Stimulated activated CD4-positive, alpha-beta T cell treated with anti-CD3 and anti-CD28 coated beads, Interleukin-1b, Interleukin-23, amount 100 ng/mL, for 24 hours (primary cell): ENCODE measurements at places on chromosomes 6 and 20.

DNA sequence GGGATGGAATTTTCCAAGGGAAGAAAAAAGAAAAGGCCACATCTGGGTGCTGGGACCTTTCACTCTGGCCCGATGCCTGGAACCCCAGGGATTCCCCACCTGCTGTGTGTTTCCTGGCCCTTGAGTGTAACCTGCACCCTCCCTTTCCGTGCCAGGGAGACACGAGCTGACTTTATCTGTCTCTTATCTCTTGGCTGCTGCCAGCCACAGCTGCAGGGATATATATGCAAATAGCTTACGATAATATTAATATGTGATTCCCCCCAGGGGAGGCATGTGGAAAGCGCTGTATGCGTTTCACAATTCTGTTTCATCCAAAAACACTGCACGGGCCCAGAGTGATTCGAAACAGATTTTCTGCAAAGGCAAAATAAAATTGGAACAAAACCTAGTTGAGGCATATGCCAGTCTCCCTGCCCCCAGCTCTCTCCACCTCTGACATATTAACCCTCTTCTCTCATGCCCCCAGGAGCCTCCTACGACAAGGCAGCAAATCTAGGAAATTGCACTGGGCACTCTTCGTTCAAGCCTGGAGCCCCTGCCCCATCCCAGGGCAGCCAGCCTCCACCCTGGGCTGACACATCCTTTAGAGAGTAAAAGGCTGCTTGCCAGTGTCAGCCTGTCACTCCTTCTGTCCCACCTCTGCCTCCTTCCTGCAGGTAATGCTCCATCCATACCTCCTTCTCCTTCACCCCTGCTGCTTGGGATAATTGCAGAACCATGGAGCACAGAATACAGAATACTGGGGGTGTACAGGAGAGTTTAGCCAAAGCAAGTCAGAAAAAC is 1.3 kb downstream of the RIPOR3 start:
- DNase-seq: no peak

- no peak for DNase-seq
These were observed 67.7 kb downstream of the PHACTR2 start for GRCh38 chr6:143745166-143746133.

DNA sequence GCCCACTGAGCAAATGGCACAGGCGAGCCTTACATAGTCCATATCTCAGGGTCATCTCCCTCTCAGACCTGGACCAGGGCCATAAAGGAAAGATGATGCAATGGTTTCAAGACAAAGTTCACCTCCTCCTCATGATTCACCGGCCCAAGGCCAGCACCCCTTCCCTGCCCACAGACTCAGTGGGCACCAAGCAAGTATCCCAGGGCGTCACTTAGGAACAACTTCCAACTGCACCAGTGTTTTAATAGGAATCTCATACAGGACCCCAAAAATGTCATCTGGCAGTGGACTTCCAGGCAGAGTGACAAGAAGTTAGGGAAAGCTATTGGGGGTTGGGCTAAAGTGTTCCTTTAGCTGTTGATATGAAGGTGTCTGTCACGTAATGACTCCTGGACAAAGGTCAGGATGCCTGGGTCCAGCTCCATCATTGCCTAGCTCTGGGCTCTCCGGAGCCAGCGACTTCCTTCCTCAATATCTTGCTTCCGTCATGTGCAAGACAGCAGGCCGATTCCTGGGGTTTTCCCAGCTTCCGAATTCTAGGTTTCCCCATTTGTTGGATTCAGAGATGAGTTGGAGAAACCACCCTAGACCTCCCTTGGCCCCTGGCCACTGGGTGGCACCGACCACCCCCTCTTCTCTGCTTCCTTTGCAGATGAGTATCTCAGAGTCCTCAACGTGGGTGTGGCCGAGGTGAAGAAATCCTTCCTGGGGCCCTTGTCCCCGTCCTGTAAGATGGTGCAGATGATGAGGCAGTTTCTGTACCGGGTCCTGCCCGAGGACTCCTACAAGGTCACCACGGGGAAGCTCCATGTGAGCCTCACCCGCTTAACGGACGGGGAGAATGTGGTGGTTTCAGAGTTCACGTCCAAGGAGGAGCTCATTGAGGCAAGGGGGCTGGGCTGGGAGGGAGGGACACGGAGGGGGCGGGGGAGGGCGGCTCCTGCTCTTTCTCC is 21.1 kb downstream of the PNPLA1 start:
- DNase-seq: no peak

- DNase-seq: no peak
These were observed 37.2 kb upstream of the TFB1M start for GRCh38 chr6:155351273-155352129.

DNA sequence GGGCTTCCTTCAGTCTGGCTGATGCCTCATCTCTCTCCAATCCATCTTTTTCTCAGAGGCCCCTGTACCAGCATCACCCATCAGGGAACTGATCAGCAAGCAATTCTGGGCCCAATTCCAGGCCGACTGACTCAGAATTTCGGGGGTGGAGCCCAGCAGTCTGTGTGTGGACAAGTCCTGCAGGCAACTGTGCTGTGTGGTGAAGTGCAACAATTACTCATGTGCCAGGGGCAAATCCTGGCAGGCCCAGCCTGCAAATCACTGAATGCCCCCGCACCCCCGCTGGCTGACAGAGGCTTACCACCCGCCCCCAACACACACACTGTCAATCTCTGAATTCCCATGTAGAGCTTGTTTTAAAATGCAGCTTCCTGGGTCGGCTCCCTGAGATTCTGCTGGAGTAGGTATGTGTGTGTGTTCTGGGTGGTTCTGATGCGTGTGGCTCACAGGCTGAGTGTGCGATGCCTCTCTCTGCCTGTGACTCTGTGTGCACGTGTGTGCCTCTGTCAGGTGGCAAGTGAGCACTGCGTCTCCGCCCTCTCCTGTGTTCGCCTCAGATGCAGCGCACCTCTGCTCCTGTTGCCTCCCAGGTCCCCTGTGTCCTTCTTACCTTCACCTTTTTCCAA is 45.4 kb downstream of the SSR1 start:
- no peak for DNase-seq

DNA sequence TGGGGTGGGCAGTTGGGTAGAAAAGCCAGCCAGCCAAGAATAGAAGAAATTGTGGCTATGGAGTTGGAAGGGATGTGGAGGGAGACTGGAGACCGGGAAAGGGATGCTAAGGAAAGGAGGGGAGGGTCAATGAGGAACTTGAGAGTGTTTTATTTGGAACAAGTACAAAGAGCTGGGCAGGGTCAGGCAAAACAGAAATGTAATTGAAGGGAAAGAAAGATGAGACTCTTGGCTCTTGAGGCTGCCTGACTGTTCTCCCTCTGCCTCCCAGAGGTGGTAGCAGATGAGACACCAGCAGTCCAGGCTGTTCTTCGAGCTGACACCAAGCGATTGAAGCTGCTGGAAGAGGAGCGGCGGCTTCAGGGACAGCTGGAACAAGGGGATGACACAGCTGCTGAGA is 12.7 kb downstream of the ABCF1 start:
- no peak for DNase-seq
